Activated naive CD8-positive, alpha-beta T cell treated with anti-CD3 and anti-CD28 coated beads for 36 hours (primary cell): ENCODE measurements at places on chromosomes 13 and 19.

- DNase-seq = peak; percentile 76
Measured at GRCh38 chr19:1503089-1503924, 9.5 kb downstream of the ADAMTSL5 start.

DNA sequence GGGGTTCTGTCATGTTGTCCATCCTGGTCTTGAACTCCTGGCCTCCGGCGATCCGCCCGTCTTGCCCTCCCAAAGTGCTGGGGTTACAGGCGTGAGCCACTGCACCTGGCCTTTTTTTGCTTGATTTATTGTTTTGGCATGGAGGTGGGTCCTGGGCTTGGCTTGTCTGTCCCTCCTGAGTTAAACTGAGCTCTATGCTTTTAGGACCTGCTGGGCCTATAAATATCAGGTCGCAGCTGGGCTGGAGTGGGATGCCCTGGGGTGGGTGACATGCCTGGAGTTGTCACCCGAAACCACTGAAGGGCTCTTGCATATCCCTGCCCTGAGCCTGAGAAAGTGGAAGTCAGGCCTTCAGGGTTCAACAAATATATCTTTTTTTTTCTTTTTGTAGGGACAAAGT is 5.5 kb downstream of the ARRDC5 start:
- DNase-seq = no peak

- no peak for DNase-seq
Measured at GRCh38 chr13:20441879-20442278, 83.8 kb downstream of the CRYL1 start.

DNA sequence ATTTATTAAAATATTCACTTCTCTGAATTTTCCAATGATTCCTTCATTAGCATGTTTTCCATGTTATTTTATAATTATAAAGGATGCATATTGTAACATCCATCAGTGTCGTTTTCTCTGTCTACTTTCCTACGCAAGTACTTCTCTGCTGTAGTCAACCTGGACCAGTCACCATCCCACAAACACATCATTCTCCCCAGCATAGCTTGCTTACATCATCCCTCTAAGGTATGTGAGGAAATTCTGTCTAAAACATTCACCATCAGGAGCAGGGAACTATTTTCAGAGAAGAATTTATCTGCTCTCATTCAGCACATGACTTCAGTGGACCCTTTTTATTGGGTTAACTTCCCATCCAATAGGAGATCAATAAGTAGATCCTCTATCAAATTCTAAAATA is 806.1 kb upstream of the ARGLU1 start:
- DNase-seq = no peak

DNA sequence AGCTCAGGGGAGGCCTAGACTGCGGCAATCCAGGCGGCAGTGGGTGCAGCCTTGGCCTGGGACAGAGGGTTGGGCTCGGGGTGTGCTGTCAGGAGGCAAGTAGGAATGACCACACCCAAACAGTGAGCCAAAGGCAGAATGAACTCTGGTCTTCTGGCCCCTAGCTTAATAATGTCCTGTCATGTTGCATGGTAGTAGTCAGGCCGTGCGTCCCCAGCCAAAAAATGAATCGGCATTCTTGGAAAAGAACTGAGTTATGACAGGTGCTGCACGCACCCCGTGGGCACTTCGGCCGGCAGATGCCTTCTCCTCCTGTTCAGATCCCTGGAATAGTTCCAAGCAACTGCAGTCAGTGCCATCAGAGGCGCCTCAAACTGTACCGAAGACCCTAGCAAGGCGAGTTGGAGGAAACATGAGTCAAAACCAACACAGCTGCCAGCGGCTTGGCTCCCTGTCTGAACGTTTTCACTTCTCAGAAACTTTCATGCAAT is 55.9 kb downstream of the ATP7B start:
- DNase-seq = no peak
